ENCODE measurements at places on chromosomes 2 and 18.

GRCh38 chr2:184444217-184444616 lies 154.1 kb upstream of the ZNF804A start:
- DNase-seq: no peak

- no peak for DNase-seq
Measured at GRCh38 chr2:174340400-174341292, 5.9 kb downstream of the SP9 start.

GRCh38 chr2:185628985-185629384 lies 109.6 kb upstream of the FSIP2 start:
- DNase-seq: no peak

DNA sequence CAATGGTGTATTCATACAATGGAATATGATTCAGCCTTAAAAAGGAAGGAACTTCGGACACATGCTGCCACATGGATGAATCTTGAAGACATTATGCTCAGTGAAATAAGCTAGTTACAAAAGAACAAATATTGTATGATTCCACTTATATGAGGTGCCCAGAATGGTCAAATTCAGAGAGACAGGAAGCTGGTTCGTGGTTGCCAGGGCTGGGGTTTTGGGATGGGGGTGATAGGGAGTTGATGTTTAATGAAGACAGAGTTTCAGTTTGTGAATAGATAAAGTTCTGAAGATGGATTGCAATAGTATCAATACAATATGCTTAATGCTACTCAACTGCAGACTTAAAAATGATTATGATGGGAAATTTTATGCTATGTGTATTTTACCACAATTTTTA lies 28.0 kb upstream of the MC2R start:
- no peak for DNase-seq

GRCh38 chr2:43009448-43009847 lies 217.0 kb downstream of the ZFP36L2 start:
- DNase-seq: no peak

DNA sequence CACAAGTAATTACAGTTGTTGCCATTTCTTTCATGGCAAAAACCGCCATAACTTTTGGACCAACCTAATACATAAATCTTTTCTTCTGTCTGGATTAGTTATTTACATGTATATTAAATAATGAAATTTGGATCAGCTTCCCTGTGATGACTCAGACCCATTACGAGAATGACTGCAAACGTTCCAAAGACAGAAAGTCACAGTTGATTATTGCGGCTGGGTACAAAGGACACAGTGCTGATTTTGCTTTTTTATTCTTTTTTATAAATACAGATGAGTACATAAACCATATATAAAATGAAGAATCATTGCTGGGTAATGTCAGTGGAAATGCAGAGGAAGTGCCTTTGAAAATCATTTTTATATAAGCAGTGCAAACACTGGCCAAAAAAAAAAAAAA lies 126.2 kb downstream of the TWIST2 start:
- no peak for DNase-seq

DNA sequence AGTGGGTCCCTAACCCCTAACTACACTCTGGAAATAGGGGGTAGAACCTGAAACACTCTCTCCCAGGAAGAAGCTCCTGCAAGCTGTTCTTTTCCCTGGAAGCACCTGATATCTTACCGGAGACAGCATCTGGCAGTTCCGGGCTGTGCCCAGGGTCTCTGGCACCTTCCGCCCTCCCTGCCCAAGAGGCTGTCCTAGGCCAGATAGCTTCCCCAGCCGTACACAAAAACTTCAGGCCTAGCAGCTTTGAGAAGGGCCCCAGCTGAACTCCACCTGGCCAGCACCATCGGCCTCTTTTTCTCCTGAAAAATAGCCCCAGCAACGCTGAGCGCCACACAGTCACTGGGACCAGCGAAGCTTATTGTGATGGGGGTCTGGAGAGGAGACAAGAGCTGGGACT lies 9.7 kb downstream of the OSR1 start:
- DNase-seq: no peak

- DNase-seq: no peak
Measured at GRCh38 chr18:57437402-57437765, 2.2 kb downstream of the ONECUT2 start.

GRCh38 chr2:142877216-142877838 lies at the start of gene KYNU:
Gene KYNU (plus strand): TSS chr2:142877664. CDS start chr2:142885368, 7,704 bp downstream.
- no peak for DNase-seq

DNA sequence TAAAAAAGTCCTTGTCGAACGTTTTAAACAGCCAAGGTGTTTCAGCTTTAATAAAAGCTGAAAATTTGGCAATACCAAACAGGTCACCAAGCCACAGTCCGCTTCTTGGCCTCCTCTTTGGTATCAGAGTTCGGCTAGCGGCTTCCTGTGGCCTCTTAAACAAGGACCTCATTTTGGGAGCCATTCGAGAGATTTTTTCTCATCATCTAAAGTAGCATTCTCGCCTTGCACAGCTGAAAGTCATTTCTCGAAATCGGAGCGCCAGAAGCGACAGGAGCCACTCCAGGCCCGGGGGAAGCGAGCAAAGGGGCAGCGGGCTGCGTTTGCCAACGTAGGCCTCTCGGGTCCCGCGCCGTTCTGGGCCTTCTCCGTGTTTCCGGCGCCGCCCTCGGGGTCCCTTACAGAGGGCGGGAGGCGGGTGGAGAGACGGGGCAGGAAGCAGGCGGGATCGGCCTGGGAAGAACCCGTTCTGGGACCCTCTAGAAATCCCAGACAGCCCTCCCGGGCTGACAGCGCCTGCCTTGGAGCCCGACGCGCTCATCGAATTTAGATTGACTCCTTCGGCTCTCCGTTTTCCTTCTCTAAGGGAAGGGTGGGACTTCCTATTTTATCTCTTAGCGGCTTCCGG lies 522 bp upstream of the ZNF407 start:
- no peak for DNase-seq

- no peak for DNase-seq
Measured at GRCh38 chr2:10579441-10579840, 110.3 kb downstream of the NOL10 start.

GRCh38 chr2:224958462-224958857 lies 83.8 kb downstream of the DOCK10 start:
- no peak for DNase-seq

Measured in CD4-positive, alpha-beta T cell treated with Interleukin-21 for 1 hour (primary cell).